ENCODE measurements at places on chromosomes 1 and 21. TPM values are rescaled to one million over a fixed set of nuclear protein-coding genes. Genes with fewer than 3 reads are reported as not detected.

DNA sequence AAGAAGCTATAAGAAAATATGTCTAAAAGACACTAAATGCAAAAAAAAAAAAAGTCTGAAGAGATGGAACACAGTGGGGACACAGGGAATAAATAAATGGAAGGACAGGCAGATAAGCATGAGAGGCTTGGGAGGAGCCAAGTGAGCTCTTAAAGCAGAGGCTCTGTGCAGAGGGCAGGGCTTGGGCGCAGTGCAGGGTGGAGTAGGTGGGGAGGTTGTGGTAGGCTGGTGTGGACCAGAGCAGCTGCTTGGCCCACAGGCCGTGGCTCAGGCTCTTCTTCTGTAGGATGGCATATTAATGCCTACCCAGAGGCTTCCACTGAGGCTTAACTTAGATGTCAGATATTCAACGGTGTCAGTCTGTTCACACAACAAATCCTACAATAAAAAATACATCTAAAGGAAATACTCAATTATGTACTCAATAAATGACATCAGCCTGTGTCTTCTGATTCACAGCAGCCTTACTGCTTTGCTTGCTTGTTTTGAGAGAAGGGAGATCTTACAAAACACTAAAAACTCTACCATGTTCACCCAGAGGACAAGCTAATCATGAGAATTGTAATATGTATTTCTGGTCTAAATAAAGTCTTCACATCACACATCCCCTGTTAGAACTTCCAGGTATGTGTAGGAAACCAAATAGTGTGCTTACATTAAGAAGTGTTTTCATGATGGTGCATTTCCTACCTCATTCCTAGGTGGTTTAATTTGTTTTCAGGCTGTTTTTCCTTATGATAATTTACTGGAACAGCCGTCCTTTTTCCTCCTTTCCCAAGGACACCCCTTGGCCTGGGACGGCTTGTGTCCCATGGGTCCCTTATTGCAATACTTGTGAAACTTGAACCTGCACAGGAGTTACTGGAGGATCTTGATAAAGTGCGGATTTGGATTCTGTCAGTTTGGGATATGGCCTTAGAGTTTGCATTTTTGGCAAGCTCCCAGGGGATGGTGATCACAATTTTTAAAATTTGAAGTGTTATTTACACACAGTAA is 24.9 kb downstream of the DIP2A start:
- DNase-seq = no peak

Gene MT1HL1
- total RNA-seq = not detected

DNA sequence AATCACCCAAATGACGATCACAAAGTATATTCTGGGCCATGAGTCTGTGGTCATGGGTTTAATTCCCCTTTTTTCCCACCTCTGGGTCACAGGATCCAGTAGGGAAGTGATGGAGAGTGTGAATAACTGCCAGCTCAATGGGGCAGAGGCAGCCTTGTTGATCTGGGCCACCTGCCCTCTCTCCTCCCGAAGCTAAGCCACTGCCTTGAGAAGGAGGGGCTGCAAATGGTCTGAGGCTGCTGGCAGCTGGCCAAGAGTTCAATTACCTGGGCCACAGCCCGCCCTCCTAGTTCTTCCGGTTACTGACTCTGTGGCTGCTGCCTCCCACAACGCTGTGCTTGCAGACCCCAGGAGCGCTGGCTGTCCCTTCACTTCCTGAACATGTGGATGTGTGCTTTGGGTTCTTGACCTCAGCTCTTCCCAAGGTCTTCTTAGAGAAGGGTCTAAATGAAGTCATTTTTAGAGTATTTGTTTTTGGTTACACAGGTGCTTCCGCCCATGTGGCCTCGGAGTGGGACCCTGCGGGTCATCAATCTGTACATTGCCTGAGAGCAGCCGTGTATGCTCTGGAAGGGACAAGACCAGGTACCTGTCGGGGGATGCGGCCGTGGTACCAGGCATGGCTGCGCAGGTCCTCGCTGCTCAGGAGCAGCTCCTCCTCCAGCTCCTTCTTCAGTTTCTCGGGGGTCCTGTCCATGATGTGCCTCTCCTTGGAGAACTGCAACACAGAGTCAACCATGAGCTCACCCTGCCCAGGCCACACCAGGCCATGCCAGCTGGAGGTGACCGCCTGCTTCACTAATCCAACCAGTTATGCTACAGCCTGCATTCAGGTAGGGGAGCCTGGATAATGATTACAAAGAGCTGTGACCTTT is 89.7 kb downstream of the BCAR3 start:
- DNase-seq = no peak

Gene IFNLR1
- total RNA-seq = 10.7 TPM

- no peak for DNase-seq
Observed at GRCh38 chr1:246580497-246581370, 14.5 kb downstream of the CNST start.

DNA sequence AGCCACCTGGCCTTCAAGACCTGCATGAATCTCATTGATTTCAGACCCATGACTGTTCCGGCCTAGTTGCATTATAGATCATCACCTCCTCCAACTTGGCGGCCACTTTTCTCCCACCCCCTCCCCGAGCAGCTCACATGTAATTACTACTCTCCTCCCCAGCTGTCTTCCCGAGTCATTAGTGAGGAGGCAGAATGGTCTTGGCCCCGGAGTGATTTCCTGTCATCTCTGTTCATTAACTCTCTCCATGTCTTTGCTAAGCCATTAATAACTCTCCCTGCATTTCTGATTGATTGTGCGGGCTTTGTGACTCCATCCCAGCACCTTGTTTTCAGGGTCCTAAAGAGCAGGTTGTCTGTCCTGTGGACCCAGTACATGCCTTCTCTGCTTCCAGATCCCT is 75.6 kb upstream of the CNTN2 start:
- DNase-seq = no peak

Gene EPHA10
- 0.73 TPM for total RNA-seq

- DNase-seq = no peak
Observed at GRCh38 chr1:39698568-39698967, 7.3 kb upstream of the HPCAL4 start.

Data from breast epithelium (tissue), 4 donors.